Dermis microvascular lymphatic vessel endothelial cell (primary cell): ENCODE measurements at places on chromosomes 13 and 19.

DNA sequence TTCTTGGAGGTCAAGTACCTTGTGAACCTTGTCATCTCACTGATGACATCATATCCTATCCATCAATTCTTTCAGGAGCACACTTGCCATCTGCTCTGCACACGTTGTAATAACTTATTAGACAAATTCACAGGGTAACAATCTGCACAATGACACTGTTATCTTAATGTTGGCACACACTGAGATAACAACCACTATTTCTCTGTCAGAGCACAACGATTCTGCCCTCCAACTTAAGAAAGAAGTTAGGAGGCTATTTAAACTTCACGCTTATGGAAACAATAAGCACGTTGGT, 351.3 kb downstream of the DACH1 start:
- no peak for DNase-seq

DNA sequence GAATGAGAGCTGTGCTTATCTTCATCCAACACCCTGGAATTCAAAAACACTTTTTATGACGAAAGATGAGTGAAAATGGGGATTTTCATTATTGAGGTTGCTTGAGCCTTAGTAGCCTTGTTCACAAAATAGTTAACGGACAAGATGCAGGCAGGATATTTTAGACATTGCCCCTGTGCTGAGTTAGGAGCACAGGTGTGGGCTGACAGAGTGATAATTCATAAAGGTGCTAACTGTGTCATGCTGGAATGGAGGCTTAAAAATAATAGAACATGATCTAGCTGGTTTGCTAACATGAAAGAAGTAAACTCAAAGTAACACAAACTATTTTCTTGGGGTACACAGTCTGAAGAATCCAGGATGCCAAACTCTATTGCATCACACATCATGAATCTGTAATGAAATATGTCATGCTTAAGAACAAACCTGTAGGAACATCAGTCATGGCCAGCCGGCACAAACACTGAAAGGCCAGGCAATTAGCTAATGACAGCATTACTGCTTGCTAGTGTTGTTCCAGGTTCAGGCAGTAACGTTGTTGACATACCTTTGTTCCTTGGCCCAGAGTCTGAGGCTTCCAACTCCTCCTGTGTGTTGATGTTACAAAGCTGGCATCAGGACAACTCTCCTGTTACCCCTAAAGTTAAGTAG, 55.3 kb downstream of the FRY start:
- DNase-seq: no peak

- DNase-seq: peak; percentile 75
Measured at GRCh38 chr13:101490406-101491015, 38.0 kb downstream of the ITGBL1 start.

DNA sequence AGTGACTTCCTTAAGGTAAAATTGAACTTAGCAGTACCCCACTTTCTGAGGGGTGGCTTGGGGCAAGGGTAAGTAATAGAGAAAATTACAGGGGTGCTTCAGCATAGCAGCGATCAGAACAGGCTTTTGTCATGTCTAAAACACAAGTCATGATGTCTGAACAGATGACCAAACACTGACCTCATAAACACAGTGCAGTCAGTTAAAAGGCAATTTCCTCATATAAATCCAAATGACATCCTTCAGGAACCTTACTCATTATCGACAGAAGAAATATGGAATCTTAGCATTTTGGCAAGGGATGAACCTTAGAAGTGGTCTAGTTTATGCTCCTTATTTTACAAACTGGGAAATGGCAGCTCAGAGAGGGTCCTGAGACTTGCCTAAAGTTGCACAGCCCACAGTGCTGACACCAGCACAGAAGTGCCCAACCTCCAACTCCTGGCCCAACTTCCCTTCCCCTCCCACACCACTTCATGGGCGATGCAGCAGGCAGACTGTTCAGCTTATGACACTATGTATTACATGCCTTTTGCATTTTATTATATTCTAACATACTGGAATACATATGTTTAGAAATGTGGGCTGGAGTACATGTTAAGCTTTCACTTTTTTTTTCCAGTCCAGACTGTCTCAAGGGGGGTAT, 3.6 kb downstream of the GJA3 start:
- DNase-seq: no peak

GRCh38 chr13:89897681-89898080, 1449.8 kb upstream of the MIR17HG start:
- no peak for DNase-seq

GRCh38 chr13:50437252-50437651, 406.2 kb downstream of the DLEU7 start:
- no peak for DNase-seq

DNA sequence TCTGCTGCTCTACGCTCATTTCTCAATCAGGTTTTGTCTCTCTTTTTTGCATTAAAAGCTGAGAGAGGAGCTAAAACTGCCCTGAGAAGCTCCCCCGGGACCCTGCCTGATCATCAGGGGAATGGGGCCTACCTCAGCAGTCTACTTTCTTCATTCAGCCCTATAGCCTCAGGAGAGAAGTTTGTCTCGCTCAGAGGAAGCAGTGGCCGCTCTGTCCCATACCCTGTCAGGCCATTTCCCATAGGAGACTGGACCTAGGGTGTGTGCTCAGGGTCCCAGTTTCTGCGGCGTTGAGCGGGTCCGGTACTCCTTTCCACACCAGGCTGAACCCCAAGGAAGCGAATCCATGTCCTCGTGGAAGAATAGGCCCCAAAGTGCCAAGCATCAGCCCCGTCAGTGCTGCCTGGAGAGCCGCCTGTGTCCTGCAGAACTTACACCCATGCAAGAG, 21.7 kb downstream of the UBE2L5 start:
- DNase-seq: no peak

- no peak for DNase-seq
Measured at GRCh38 chr13:93388701-93389100, 162.1 kb downstream of the GPC6 start.

- no peak for DNase-seq
Measured at GRCh38 chr13:96850538-96851145, 143.6 kb downstream of the OXGR1 start.

DNA sequence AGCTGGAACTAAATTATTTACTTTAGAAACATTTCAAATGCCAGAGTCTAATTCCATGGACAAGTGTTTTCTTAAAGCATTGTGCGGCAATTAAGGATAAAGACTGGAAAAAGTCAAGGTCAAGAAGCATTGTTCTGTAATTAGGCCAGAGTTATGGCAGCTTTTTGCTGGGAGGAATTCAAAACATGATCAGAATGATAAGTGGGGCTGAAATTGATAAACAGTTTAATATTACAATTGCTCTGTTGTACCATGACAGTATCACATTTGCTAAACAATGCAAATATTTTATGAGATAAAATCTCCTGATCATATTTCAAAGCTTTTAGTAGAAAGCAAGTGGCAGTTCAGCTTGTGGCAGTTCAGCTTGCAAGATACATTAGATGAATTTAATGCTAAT, 513.7 kb downstream of the GPC6 start:
- no peak for DNase-seq

DNA sequence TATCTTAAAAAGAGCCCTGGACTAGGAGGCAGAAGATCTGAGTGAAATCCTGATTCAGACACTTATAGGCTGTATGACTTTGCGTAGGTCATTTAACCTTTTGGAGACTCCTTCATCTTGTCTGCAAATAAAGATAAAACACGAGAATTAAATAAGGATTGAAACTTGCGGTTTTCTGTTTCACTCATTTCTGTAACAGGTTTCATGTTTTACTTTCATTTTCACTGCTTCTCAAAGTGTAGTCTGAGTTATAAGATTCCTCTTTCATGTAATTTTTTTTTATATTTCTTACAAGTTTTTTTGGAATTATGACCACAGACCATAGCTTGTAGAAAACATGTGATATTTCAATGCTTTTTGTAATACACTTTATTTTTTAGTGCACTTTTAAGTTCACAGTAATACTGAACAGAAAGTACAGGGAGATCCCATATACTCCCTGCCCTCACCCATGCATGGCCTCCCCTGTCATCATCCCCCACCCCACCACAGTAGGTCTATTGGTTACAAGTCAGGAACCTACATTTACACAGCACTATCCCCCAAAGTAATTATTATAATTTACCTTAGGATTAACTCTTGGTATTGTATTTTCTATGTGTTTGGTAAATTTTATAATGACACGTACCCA, 174.6 kb downstream of the ITGBL1 start:
- no peak for DNase-seq

DNA sequence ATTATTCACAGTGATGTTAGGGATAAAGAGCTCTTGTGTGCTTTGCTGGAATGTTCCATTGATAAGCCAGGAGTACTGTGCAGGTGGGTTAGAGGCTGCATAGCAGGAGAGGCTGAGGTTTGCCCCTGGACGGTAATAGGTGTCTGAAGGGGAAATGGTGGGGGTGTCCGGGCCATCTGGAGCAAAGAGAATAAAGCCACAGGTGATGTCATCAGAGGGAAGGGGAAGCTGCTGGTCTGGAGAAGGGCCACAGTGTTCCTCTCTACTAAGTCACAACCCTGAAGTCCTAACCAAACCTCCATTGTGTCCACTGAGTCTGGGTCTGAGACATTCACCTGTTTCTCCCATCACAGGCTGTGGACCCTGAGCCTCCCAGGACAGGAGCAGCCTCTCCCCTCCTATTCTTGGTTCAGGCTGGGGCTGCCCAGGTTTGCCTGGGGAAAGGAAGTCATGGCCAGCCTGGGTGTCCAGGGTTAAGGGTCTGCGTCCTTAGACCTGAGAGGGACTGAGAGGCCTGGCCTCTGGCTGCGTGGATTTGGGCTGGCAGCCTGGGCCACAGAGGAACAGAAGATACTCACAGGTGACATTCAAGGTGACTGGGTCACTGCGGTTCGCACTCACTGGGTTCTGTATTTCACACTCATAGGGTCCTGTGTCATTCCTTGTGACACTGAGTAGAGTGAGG, 6.8 kb downstream of the CEACAM1 start:
- DNase-seq: no peak

GRCh38 chr13:36681894-36682624, 8.2 kb downstream of the SERTM1 start:
- no peak for DNase-seq

GRCh38 chr13:111480976-111481375, 160.5 kb downstream of the TEX29 start:
- no peak for DNase-seq

DNA sequence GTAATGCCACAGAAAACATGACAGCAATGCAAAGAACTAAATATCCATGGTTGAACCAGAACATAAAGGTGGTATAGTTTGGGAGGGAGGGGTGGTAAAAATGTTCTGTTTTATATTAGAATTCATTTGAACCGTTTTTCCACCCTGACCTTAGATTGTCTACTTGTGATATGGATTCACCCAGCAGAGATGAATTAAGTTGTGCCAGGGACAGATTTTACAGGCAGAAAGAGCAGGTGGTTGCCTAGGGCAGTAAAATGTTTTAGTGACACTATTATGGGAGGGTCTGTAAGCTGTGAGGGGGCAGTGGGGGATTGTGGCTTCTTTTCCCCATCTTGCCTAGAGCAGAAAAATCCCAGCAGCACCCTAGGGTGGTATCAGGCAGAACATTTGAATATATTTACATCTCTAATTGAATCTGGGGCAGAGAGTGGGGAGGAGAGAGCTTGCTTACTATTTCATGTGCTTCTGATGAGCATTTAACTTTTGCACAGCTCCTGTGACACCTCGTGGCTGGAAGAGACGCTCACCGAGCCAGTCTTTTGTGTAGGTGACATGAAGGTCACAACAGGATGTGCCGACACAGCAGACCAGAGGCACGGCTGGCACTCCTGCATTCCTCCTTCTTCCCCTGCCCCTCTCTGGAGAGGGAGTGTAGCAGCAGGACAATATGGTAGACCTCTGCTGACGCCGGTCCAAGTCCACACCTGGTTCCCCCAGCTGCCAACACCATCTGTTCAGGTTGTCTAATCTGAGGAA, 452.3 kb downstream of the IRS2 start:
- no peak for DNase-seq

DNA sequence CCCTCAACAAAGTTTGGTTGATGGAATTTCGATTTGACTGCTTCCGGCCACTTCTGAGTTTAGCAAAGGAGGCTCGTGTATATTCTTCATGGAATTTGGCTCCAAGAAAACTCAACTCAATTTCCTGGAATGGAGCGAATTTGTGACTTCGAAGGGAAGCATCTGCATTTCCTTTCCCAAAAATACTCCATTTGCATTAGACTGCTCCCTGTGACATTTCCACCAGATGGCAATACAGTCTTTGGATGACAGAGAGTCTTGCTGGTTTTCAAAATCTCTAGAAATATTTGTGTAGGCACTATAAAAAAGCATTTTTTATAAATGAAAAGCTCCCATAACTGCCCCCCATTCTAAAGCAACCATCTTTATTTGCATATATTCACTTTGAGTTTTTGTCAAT, 4.1 kb downstream of the C1QTNF9 start:
- no peak for DNase-seq

DNA sequence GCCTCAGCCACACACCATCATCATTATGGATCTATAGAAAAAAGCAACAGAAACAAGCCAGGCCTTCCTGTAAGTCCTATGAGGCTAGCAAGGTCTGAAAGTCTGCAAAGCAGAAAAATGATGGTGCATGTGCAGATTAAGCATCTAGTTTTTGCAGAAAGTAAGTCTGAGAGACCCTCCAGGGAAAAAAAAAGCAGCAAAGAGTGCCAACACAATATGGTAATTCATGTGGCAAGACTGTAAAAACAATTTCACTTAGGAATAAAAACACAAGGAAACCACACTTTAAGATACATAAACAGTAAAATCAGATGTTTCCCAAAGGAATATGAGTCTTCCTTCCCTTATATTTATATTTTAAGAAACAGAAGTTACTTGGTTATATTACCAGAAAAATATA, 112.3 kb upstream of the FBXL3 start:
- no peak for DNase-seq

DNA sequence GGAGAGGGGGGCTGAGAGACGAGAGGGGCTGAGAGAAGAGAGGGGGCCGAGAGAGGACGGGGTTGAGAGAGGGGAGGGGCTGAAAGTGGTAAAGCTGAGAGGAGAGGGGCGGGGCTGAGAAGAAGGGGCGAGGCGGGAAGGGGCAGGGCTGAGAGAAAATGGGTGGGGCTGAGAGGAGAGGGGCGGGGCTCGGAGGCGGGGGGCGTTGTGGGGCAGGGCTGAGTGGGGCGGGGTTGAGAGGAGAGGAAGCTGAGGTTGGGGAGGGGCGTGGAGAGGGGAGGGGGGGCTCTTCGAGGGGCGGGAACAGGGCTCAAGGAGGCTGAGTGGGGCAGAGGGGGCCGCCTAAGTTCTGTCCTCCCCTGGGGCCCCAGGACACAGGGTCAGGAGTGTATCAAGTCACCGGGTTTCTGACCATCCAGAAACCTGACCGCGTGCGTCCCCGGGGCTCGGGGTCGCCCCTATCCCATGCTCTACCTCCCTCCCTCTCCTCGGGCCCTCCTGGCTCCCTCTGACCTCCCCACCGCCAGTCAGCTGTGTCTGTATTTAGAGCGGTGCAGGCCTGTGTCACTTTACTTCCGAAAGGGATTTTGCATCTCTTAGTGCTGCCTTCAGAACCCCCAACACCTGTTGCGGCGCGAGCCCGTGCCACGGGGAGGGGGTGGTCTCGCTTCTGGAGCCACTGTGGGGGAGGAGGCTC, 38.6 kb upstream of the SEMA6B start:
- DNase-seq: no peak
